ENCODE measurements at places on chromosomes 12 and 14.
A peak's percentile ranks its signal among the peaks of the same experiment; 100 is the strongest.

GRCh38 chr14:73026243-73026844, 562 bp downstream of the ZFYVE1 start:
- no peak for DNase-seq

DNA sequence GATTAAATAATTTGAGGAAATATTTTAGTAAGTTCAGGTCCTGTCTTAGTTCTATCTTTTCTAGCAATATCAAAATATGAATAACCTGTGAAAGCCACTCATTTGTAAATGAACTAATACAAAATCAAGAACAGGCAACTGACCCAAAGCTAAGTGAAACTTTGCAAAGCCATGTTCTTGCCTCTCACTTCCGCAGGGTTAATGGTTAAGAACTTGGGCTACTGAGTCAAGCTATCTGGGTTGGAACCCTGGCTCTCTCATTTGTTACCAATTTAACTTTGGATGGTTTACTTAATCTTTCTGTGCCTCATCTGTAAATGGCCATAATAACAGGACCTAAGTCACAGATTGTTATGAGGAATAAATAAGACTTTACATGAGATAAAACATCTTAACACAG, 2.8 kb downstream of the KIF21A start:
- no peak for DNase-seq

GRCh38 chr14:32707742-32708500, 230.8 kb upstream of the NPAS3 start:
- no peak for DNase-seq

GRCh38 chr14:105058521-105059034, 6.7 kb downstream of the GPR132 start:
- no peak for DNase-seq

GRCh38 chr14:81305065-81305464, 84.3 kb upstream of the GTF2A1 start:
- DNase-seq = no peak

- DNase-seq = no peak
Observed at GRCh38 chr12:111401167-111401605, 4.5 kb upstream of the SH2B3 start.

GRCh38 chr12:57087010-57087690, 1.8 kb upstream of the NAB2 start:
- peak; percentile 98 for DNase-seq

- DNase-seq = peak; percentile 85
Observed at GRCh38 chr12:6280053-6280469, 30.4 kb upstream of the PLEKHG6 start.

GRCh38 chr12:48999371-49000131, at the start of gene DDN:
Gene DDN (minus strand): TSS chr12:48999375. CDS start chr12:48999287, 88 bp downstream.
- DNase-seq = no peak

Data from posterior vena cava (tissue), 2 donors.